ENCODE measurements at places on chromosomes 5 and 9.
A peak's percentile ranks its signal among the peaks of the same experiment; 100 is the strongest.

DNA sequence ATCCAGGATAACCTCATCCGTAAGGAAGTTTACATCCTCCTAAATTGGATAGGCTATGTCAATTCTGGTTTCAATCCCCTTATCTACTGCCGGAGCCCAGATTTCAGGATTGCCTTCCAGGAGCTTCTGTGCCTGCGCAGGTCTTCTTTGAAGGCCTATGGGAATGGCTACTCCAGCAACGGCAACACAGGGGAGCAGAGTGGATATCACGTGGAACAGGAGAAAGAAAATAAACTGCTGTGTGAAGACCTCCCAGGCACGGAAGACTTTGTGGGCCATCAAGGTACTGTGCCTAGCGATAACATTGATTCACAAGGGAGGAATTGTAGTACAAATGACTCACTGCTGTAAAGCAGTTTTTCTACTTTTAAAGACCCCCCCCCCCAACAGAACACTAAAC is 1.3 kb downstream of the ADRB2 start:
- no peak for DNase-seq

GRCh38 chr9:91073811-91074771 is 272.5 kb downstream of the SYK start:
- no peak for DNase-seq

DNA sequence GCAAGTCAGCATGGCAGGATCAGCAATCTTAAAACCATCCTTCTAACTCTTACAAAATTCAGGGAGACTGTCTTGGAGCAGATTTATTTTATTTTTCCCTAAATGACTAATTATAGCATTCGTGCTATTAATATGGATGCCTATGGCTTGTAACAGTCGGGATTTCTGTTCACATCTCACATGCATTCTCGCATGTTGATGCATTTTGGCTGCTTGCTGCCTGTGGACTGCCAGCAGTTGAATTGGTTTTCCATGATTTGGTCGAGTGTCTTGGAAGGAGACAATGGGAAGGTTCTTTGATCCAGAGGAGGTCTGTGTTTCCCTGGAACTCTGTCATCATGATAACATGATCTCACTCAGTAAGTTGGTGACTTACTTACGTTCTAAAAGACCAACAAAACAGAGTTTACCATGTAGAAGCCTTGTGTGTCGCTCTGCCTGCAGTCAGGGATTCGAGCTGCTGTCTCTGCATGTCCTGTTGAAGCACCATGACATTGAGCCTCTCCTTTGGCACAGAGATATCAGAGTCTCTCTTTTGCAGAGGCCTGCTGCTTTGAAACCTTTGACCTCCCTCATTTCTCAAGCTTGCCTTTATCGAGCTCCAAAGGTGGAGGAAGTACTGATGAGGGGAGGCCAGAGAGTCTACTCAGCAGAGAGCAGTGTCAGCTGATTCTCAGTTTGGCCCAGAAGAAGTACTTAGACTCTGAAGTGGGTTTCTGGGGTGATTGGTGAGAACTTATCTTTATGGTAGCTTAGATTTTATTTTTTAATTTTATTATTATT is 82.4 kb downstream of the ARHGAP26 start:
- no peak for DNase-seq

DNA sequence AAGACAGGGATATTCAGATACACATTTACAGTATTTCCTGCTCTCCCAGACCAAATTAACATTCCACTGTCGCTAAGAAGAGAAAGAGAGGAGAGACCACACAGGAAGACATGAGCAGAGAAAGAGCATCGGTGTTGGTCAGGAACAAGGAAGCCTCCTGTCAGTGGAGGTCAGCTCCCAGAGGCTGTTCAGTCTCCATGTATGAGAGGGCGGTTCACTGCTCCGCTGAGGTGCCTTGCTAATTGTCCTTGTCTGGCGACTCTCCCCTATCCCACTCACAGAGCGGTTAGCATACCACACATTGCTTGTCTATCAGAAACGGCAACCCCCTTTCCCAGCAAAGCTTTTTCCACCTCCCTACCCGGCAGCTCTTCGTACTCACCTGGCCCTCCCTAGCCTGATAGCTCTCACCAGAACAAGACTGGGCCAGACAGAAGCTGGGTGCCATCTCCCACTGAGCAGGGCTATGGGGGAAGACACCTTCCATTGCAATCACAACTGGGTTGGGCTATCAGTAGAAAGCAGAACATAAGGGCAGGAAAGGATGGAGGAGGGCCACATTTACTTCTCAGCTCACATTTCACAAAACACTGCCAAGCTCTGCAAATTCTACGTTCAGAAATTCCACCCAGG is 58.6 kb upstream of the LMNB1 start:
- DNase-seq: no peak

- DNase-seq: peak; percentile 73
These were observed 45.5 kb downstream of the RXRA start for GRCh38 chr9:134371731-134372130.

DNA sequence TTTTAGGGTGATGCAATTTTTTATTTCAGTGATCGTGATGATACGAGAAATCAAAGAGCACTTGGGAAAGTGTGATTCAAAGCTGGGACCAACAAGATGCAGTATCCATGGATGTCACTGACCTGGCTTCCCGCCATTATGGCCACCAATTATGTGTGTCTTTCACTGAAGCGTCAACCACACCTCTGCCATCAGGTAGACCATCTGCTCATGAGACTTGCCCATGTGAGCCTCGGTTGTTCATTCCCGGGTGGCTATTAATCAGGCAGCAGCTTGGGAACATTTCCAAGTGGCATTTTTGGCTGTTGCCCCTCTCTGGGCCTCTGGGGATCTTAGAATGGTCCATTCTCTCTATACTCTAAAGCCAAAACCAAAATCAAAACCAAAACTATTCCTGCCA is 436.0 kb upstream of the ADAMTSL1 start:
- no peak for DNase-seq

- DNase-seq: no peak
These were observed 403.7 kb upstream of the ZNF608 start for GRCh38 chr5:125150041-125150669.

DNA sequence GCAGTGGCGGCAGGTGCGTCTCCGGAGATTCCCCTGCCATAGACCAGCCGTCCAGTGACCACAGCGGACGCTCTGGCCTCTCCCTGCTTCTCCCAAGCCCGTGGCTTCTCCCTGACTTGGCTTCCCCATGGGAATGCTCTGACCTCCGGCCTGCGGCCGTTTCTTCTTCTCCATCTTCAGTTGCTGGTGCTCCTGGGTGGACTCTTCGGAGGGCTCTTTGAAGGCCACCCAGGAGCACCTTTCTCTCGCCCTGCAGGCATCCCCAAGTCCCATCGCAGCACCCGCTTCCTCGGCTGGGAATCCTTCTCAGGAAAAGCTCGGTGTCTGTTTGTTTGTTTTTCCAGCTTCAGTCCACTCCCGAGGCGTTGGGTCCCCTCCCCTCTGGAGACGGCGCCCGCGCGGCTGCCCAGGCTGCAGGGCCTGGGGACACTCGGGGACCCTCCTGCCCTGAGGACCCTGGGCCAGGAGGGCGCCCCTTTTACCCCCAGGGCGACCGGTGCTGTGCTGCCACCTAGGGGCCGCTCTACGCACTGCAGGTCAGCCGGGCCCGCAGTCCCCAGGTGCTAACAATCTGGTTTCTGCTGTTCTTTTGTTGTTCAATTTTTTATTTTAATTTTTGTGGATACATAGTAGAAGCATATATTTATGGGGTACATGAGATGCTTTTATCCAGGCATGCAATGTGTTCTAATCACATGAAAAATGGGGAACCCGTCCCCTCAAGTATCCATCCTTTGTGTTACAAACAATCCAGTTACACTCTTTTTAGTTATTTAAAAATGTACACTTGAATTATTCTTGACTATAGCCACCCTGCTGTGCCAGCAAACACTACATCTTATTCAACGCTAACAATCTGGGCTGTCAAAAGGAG is 197.9 kb upstream of the ADAMTS16 start:
- no peak for DNase-seq

DNA sequence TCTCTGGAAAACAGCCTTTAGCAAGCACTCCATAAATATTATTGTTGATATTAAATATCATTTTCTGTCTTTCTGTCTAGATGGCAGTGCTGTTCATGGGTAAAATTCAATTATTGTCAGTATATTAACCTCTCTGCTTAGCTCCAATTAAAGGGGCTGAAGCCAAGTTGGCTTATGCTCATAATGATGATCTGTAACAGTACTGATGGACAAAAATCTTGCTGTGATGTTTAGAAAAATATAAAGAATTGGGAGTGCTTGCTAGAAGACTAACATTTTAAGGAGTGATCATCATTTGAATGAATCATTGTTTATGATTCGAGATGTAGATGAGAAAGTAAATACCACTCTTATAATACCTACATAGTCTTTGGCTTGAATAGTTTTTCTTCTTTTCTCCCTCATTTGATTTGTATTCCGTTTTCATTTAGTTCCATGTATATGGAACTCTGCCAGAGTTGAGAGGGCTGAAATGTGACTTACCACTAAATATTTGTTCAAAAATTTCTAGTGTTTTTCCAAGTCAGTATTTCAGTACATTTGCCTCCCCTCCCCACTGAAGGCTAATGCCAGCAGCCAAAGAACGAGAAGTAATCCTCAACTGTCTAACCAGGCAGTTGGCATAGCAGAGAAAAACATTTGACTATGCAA is 538.3 kb downstream of the CSNK1G3 start:
- DNase-seq: no peak

All from pons (tissue), 1 donor.